ENCODE measurements at places on chromosomes 12 and 14. TPM values are rescaled to one million over a fixed set of nuclear protein-coding genes. Genes with fewer than 3 reads are reported as not detected.

Gene KRT81
- total RNA-seq, result not detected

Gene NFYB
- total RNA-seq, result 36.6 TPM

Gene GALNT4
- total RNA-seq, result 5.2 TPM

Gene TSPAN11
- total RNA-seq, result 0.07 TPM

Gene TMEM229B
- 0.93 TPM for total RNA-seq

Gene LAG3
- total RNA-seq, result 0.11 TPM

Gene CATSPERB
- not detected for total RNA-seq

Gene SERPINA1
- total RNA-seq, result 3,266 TPM

- H3K36me3 ChIP-seq, result no peaks in the 10 kb centered on the region
- DNase-seq, result no peak
- no peaks in the 10 kb centered on the region for H3K27me3 ChIP-seq
- no peaks in the 10 kb centered on the region for H3K4me1 ChIP-seq
- H3K27ac ChIP-seq, result no peak overlapping the region
Measured at GRCh38 chr12:59491877-59492276, 104.0 kb upstream of the SLC16A7 start.

DNA sequence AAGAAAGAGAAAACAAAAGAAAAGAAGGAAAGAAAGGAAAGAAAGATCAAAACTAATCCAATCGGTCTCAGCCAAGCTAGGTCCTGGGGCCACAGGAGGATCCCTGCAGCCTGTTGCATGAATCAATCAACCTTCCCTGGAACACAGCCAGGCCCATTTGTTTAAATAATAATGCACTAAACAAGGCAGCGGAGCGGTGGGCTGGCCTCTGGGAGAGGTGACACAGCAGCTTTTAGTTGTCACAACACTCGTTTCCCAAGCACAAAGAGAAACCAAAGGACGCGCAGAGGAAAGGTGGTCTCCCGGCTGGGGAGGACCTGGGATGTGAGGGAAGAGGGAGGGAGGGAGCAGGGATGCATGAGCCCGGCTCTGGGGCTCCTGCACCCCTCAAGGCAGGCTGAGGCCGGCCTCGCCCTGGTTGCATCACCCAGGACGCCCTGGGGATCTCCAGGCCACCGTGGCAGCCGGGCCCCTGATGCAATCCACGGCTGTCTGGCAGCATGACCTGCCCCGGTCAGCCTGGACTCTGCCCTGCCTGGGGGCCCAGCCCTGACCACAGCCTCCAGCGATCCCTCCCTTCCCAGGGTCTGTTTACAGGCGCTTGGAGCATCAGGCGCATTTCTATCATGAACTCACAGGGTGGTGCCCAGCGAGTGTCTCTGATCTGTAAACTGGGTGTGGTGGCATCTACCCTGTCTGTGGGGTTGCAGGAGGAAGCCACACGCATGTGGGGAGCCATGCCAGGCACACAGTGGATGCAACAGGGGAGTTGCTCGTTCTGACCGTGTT lies 32.5 kb downstream of the MMP17 start:
- peak; percentile 94 for DNase-seq
- peaks cover 7% of the 10 kb centered on the region for H3K27me3 ChIP-seq
- H3K4me1 ChIP-seq, result peaks cover 86% of the 10 kb centered on the region
- peak overlapping the region; percentile 99 for H3K27ac ChIP-seq
- peak overlapping the region; percentile 23 for H3K4me3 ChIP-seq
- no peaks in the 10 kb centered on the region for H3K36me3 ChIP-seq

- DNase-seq, result no peak
- no peaks in the 10 kb centered on the region for H3K36me3 ChIP-seq
- no peaks in the 10 kb centered on the region for H3K27me3 ChIP-seq
- no peak overlapping the region for H3K27ac ChIP-seq
- peaks cover 12% of the 10 kb centered on the region for H3K4me1 ChIP-seq
Measured at GRCh38 chr14:88005978-88006851, 1.3 kb downstream of the GPR65 start.

DNA sequence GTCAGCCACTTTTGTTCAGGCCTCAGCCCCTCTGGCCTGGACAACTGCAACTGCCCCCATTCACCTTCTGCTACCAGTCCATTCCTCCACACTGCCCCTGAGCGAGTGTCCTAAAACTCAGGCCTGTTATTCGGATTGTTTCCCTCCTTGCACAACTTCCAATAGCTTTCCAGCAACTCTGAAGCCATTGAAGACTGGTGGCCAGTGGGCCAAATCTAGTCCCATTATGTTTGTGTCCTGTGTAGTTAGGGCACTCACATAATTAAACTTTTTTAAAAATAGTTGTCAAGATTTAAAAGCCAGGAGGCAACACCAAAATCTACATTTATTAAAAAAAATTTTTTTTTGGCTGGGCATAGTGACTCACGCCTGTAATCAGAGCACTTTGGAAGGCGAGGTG lies 17.8 kb upstream of the FIGNL2 start:
- H3K4me1 ChIP-seq, result peaks cover 63% of the 10 kb centered on the region
- no peak overlapping the region for H3K27ac ChIP-seq
- no peak overlapping the region for H3K4me3 ChIP-seq
- H3K27me3 ChIP-seq, result peaks cover 10% of the 10 kb centered on the region
- DNase-seq, result no peak
- no peaks in the 10 kb centered on the region for H3K36me3 ChIP-seq

DNA sequence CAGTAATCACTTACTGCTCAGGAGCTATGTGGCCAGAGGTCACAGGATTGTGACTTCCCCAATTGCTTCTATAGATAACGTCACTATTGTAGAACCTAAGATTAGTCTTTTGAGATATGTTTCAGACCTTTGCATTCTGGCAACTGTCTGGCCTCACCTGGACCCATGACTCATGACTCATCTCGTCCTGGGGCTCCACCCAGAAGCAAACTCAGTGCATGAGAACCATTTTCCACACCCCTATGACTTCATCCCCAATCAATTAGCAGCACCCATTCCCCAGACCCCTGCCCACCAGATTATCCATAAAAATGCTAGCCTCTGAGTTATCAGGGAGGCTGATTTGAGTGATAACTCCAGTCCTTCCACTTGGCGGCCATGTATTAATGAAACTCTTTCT lies 186.9 kb downstream of the EMP1 start:
- no peaks in the 10 kb centered on the region for H3K4me1 ChIP-seq
- H3K27me3 ChIP-seq, result no peaks in the 10 kb centered on the region
- no peaks in the 10 kb centered on the region for H3K36me3 ChIP-seq
- no peak overlapping the region for H3K27ac ChIP-seq
- DNase-seq, result no peak

DNA sequence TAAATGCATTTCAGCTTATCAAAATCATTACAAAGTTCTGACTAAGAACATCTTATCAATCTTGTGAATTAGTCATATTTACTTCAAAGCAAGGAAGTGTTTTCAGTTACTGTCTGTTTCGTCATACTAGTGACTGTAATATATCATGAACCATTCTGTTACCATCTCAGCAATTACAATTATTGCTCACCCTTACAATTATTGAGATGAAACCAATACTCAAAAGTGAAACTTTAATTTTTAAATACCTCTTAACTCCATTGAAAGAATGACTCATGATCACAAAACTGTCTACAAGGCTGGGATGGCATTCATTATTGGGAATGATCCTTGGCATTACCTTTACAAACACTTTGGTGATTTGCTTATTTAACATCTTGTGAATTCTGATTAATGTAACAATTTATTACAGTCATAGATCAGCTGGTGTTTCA lies 90.3 kb downstream of the RPS6KA5 start:
- no peak overlapping the region for H3K4me3 ChIP-seq
- H3K4me1 ChIP-seq, result peaks cover 5% of the 10 kb centered on the region
- H3K27me3 ChIP-seq, result no peaks in the 10 kb centered on the region
- DNase-seq, result no peak

DNA sequence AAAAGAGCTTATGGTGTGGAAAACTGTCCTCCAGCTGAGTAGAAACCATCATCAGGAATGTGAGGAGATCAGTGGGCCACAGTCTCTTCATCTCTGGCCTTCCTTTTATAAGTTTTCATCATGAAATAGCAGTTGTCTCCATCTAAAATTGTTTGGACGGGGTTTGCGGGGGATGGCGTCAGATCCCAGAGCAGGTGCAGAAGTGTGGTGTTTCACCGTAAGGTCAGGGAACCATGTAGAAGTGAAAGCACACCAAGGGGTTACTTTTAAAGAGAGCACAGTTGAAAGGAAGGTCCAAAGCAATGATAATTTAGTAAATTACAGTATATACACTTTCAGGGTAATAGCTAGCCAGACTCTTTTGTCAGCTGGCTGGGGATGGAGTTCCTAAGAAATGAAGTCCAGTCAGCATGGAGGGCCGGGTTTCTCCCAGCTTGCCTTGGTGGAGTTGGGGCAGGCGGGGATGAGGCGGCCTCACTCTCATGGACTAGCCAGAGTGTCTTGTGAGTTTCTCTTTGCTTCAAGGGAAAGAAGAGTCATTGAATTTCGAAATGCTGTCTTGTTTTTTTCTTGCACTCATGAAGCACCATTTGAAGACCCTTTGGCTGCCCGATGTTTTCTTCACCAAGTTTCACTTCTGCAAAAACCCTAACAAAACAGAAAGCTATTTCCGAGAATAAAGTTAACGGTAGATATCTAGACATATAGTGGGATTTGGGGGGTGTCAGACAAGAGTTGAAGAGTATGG lies 100.6 kb downstream of the ETV6 start:
- no peak overlapping the region for H3K4me3 ChIP-seq
- no peaks in the 10 kb centered on the region for H3K27me3 ChIP-seq
- H3K36me3 ChIP-seq, result no peaks in the 10 kb centered on the region
